ENCODE measurements at places on chromosomes 11 and 22.

DNA sequence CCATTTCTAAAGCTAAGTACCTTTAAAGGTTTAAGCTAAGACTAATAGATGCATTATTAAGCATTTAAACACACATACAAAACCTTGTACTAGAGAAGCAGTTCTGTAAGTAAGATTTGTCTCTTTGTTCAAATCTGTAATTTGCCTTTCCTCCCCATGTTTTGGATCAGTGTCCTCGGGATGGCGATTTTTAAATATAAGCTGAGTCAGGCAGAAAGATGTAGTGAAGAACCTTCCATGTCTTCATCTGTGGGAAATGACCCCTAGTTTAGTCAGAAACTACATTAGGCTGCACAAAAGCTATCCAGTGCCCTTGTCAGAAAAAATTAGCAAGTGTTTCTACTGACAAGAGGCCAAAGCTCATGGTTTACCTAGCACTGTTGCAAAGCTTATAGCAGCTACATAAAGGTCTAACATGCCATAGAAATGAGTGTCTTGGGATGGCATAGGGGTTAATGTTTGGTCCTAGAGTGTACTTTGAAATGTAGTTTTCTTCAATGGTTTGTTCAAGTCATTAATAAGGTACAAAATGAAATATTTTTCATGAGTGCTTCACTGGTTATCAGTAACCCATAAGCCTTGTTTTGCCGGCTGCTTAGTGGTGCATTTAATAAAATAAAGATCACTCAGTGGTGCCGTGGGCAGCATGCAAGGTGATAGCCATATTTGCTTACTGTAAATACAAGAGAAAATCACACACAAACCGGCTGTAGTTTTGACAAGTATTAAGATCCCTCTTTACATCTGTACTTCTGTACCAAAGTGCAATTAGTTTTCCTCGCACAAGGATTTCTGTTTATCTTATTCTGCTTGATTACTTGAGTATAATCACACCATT, 139.8 kb downstream of the ELP4 start:
- no peak for DNase-seq

DNA sequence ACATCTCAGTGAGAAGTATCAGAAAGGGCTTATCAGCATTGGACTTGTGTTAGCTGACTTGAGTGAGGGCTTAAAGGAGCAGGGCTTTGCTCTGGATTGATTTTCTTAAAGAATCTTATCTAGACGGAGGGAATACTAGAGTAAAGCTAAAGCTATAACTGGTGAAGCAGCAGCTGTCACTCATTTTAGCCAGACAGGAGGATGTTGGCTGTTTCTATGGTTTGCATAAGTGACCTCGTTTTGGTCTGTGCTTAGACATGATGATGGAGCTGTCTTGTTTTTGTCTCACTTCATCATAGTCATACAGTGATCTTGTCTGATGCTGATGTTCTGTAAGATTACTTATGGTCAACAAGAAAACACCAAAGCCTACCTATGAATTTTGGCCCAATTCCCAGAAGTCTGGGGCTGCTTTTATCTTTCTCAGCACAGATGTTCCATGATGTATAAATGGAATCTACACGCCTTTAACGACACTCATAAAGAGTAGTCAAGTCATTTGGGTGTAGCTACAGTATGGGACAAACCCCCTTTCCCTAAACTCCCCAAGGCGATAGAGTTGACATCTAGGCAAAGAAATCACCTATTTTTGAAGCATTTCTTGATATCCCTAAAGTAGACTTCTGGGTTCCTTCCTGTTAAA, 77.5 kb upstream of the UCP3 start:
- DNase-seq = no peak

- peak; percentile 76 for DNase-seq
Measured at GRCh38 chr11:66429983-66430602, 8.6 kb downstream of the MRPL11 start.

- no peak for DNase-seq
Measured at GRCh38 chr11:125947419-125948277, 1.8 kb downstream of the VSIG10L2 start.

- DNase-seq = no peak
Measured at GRCh38 chr22:19626666-19627065, 87.6 kb upstream of the SEPTIN5 start.

- no peak for DNase-seq
Measured at GRCh38 chr11:75760710-75761493, 7.7 kb upstream of the DGAT2 start.

- peak; percentile 74 for DNase-seq
Measured at GRCh38 chr11:95556342-95557163, 233.0 kb downstream of the FAM76B start.

DNA sequence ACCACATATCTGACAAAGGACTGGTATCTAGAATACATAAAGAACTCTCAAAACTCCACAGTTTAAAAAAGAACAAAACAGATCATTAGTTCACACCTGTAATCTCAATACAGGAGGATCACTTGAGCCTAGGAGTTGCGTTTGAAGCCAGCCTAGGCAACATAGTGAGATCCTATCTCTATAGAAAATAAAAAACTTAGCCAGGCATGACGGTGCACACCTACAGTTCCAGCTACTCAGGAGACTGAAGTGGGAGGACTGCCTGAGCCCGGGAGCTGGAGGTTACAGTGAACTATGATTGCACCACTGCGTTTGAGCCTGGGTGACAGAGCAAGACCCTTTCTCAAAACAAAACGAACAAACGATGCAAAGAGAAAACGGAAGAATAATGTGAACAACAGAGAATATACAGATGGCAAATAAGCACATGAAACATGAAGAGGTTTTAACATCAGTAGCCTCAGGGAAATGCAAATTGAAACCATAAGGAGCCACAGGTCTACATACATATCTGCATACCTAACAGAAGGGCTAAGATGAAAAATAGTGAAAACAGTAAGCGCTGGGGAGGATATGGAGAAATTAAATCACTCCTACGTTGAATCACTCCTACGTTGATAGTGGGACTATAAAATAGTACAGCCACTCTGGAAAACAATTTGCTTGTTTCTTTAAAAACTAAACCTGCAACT, 70.7 kb downstream of the DGCR2 start:
- no peak for DNase-seq

- DNase-seq = no peak
Measured at GRCh38 chr11:92314499-92314898, 89.9 kb downstream of the FAT3 start.

GRCh38 chr11:78414321-78415051, 3.1 kb downstream of the GAB2 start:
- no peak for DNase-seq

GRCh38 chr22:36506637-36507517, at the start of gene FOXRED2:
Gene FOXRED2, minus strand, starts transcription at chr22:36507040. Its CDS starts 618 bp downstream, at chr22:36506422.
- DNase-seq = peak; percentile 96

- no peak for DNase-seq
Measured at GRCh38 chr11:15577519-15577918, 462.8 kb downstream of the INSC start.

- no peak for DNase-seq
Measured at GRCh38 chr11:27025312-27025955, 15.2 kb upstream of the BBOX1 start.
